Fibroblast of skin of right biceps (primary cell): ENCODE measurements at places on chromosomes 3 and 15.

DNA sequence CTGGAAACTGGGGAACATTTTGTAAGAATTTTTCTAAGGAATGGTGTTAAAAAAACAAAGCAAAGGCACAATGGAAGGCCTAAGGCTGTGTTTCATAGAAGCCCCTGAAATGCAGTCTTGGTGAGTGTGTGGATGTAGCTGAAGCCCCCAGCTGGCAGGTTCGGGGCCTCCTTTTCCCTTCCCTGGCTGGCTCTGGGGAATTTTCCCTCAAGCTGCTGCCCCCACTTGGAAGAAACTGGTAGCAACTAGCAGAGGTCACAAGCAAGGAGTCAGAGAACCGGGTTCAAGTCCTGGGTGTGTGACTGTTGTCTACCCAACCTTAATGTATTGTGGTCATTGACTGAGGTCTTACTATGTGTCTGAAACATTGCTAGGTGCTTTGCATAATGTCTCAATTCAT lies 85.3 kb upstream of the MYZAP start:
- DNase-seq, result no peak

- DNase-seq, result peak; percentile 27
Observed at GRCh38 chr3:4271834-4272233, 31.3 kb upstream of the SETMAR start.

GRCh38 chr15:29857221-29857789 lies 35.0 kb upstream of the TJP1 start:
- DNase-seq, result no peak

- no peak for DNase-seq
Observed at GRCh38 chr3:64237083-64237482, 11.8 kb upstream of the PRICKLE2 start.

DNA sequence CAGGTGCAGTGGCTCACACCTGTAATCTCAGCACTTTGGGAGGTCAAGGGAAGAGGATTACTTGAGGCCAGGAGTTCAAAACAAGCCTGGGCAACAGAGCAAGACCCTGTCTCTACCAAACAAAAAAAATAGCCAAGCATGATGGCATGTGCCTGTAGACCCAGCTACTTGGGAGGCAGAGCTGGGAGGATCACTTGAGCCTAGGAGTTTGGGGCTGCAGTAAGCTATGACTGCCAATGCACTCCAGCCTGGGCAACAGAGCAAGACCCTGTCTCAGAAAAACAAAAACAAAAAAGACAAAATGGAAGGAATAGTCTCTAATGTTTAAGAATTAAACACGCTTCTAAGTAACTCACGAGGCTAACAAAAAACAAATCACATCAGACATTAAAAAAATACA lies 106.5 kb downstream of the DLG1 start:
- no peak for DNase-seq

DNA sequence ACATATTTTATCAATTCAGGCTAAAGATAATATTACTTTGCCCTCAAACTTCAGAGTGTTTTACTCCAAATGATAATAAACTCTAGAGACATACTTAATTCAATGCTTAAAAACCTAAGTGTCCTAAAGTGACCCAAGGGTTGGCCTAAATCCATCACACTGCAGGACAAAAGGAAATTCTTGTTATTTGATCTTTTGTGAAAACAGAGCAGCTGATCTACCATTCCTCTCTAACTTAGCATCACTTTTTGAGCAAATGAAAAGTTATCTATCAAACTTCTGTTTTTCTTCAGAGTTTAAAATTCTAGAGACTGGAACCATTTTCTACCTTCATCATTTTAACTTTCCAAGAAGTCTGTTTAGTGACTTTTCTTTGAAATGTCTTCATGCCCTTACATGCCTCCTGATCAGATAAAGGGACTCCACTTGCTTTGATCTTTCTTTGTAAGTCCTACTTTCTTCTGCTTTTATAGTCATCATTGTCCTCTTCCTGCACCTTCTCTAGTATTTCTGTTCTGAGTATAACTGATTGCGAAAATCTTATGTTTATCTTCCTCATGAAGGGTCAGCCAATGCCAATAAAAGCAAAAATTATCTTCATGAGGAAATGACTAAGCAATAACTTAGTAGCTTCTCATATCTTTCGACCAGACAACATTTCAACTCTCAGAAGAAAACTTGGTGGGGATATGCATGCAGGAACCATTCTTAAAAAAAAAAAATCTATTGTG lies 378.7 kb upstream of the TGFBR2 start:
- peak; percentile 95 for DNase-seq

- DNase-seq, result peak; percentile 70
Observed at GRCh38 chr3:156497326-156497725, 57.6 kb downstream of the SSR3 start.

GRCh38 chr3:102265720-102266119 lies 169.1 kb upstream of the ZPLD1 start:
- no peak for DNase-seq

GRCh38 chr15:63997715-63998442 lies 48.4 kb downstream of the DAPK2 start:
- peak; percentile 43 for DNase-seq
